ENCODE measurements at places on chromosomes 13 and 19.

DNA sequence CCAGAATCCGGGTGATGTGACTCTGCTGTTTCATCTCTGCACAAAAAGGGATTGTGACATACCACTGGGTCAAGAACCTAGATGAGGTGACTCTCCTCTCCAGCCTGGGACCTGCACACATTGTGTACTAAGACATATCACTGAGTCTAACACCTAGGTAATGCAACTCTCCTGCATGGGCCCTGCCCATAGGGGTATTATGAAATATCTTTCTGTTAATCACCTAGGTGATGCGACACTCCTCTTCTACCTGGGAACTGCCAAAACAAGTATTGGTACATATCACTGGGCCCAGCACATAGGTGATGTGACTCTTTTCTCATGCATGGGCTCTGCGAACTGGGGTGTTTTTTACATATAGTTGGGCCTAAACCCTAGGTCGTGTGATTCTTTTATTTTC lies 35.5 kb upstream of the ZNF254 start:
- no peak for DNase-seq

GRCh38 chr13:98397221-98397620 lies 179.7 kb downstream of the STK24 start:
- DNase-seq, result peak; percentile 32

GRCh38 chr19:46976845-46977320 lies 42.8 kb upstream of the NPAS1 start:
- DNase-seq, result peak; percentile 70

GRCh38 chr13:27534981-27535380 lies 84.6 kb upstream of the MTIF3 start:
- no peak for DNase-seq

GRCh38 chr13:109163037-109163379 lies 533.6 kb downstream of the MYO16 start:
- no peak for DNase-seq

GRCh38 chr13:102977471-102977870 lies 88.7 kb downstream of the SLC10A2 start:
- no peak for DNase-seq

DNA sequence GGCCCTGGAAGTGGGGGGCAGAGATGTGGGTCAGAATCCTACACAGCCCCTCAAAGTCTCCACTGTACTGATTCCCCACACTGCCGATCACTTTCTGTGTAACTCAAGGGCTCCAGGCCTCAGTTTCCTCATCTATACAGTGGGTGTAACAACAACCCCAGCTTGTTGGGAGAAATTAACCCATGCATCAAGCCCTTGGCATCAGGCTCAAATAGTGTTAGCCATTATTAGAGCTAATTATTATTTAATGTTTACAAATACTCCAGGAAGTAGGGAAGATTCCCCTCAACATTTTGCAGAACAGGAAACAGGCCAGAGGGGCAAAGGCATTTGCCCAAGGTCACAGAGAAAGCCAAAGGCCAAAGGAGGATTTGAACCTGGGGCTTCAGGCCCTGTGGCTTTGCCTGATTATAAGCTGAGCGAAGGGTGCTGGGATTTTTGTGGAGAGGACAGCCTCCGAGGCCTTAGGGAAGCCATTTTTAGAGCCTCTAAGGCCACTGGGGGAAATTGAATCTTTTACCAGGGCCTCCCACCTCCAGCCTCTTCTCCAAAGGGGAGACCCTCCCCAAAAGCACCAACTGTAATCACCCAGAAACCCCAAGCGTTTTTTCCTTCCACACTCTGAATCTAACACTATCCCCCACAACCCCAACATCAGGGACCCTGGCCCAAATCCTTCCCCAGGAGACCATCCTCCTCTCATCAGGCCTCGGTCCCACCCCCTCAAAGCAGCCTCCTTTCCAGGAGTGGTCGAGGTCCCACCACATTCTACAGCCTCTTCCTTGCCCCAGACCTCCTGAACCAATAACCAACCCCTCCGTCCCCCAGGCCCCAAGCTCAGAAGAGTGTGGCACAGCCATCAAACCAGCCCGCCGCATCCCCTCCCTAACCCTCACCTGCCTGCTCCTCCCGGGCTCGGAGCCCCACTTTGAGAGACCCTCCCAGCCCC lies 1.1 kb downstream of the FKBP8 start:
- no peak for DNase-seq

- DNase-seq, result peak; percentile 13
Measured at GRCh38 chr13:48653472-48653939, at the start of gene CYSLTR2. Gene CYSLTR2 (plus strand): TSS chr13:48653929. CDS start chr13:48706818, 52,889 bp downstream.

- peak; percentile 40 for DNase-seq
Measured at GRCh38 chr19:15584541-15585115, 30.4 kb upstream of the CYP4F8 start.

DNA sequence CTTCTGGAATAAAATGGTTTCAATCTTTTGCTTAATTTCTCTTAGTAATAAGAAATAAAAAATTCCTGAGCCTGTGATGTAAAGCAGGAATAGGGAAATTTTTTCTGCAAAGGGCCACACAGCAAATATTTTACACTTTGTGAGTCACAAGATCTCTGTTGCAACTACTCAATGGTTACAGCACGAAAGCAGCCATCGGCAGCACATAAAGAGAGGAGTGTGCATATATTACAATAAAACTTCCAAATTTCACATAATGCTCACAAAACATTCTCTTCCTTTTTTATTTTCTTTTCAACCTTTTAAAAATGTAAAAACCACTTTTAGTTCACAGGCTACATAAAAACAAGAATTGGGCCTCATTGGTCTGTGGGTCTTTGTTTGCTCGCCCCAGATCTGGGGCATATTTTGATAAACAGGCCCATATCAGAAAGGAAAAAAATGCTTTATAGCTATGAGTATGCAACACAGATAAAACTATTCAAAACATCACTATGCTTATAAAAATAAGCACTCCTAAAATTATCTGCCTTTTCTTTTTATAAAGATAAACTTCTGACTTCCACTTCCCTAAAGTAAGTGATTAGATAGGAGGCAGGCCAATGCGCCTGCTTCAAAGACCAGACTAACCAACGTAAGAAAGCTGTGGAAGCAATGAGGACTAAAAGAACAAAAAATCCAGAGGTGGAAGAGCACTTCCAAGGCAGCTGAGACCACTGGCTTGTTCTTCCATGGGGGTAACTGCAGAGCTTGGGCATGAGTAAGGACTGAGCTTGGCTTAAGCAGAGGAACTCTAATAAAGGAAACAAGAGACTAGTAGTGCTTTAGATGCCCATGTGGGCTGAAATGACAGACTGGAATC lies 26.5 kb downstream of the MYCBP2 start:
- DNase-seq, result peak; percentile 77

- peak; percentile 53 for DNase-seq
Measured at GRCh38 chr13:108895220-108895704, 265.9 kb downstream of the MYO16 start.

DNA sequence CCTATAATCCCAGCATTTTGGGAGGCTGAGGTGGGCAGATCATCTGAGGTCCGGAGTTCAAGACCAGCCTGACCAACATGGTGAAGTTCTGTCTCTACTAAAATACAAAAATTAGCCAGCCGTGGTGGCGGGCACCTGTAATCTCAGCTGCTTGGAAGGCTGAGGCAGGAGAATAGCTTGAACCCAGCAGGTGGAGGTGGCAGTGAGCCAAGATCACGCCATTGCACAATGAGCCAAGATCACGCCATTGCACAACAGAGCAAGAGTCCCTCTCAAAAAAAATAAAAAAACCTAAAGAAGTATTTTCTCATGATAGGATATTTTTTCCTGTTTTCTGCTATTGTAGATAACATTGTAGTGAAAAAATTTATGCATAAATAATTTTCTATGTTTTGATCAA lies 13.3 kb downstream of the IFT88 start:
- no peak for DNase-seq

- peak; percentile 9 for DNase-seq
Measured at GRCh38 chr13:93477238-93477637, 250.6 kb downstream of the GPC6 start.

- DNase-seq, result no peak
Measured at GRCh38 chr13:85486663-85487062, 312.6 kb downstream of the SLITRK6 start.

GRCh38 chr13:70189981-70190380 lies 81.7 kb upstream of the KLHL1 start:
- DNase-seq, result no peak

- peak; percentile 2 for DNase-seq
Measured at GRCh38 chr13:82330499-82330898, 1551.8 kb downstream of the SLITRK1 start.

DNA sequence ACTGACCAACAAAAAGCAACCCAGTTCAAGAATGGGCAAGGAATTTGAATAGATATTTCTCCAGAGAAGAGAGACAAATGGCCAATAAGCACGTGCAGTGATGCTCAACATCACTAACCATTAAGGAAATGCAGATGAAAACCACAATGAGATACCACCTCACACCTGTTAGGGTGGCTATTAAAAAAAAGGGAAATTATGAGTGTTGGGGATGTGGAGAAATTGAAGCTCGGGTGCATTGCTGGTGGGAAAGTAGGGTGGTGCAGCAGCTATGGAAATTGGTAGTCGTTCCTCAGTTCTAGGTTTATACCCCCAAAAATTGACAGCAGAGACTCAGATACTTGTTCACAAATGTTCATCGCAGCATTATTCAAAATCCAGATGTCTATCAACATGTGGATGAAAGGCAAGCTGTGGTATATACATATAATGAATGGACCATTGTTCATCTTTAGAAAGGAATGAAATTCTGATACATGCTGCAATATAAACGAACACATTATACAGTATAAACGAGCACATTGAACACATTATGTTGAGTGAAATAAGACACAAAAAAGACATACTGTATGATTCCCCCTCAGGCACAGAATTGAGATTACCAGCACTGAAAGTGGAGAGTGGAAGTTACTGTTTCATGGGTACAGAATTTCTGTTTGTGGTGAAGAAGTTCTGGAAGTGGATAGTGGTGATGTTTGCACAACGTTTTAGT lies 927 bp downstream of the CHAMP1 start:
- no peak for DNase-seq

DNA sequence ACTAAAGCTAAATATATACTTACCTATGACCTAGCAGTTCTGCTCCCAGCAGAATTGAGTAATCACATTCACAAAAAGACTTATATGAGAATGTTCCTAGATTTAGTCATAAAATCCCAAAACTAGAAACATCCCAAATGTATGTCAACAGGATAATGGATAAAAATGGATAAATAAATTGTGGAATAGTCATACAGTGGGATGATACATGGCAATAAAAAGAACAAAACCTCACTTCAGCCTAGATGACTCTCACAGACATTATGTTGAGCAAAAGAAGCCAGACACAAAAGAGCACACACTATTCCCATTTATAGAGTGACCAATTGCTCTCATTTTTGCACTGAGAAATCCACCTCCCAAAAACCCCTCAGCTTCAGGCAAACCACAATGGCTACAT lies 352.4 kb upstream of the HTR2A start:
- peak; percentile 53 for DNase-seq

GRCh38 chr13:67229481-67230403 lies at the start of gene PCDH9:
Gene PCDH9 (minus strand): TSS chr13:67230336. CDS start chr13:67228440, 1,896 bp downstream.
- DNase-seq, result no peak

- DNase-seq, result no peak
Measured at GRCh38 chr19:36030264-36031148, 2.2 kb downstream of the CLIP3 start.

DNA sequence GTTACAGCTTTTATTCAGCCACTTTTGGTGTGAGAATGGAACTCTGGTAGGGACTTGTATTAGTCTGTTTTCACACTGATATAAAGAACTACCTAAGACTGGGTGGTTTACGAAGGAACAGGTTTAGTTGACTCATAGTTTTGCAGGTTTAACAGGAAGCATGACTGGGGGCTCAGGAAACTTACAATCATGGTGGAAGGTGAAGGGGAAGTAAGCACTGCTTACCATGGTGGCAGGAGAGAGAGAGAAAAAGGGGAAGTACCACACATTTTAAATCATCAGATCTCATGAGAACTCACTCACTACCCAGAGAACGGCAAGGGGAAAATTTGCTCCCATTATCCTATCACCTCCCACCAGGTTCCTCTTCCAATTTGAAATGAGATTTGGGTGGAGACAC lies 942.2 kb downstream of the PCDH17 start:
- no peak for DNase-seq

GRCh38 chr13:109680930-109681329 lies 105.5 kb downstream of the IRS2 start:
- DNase-seq, result no peak

- no peak for DNase-seq
Measured at GRCh38 chr19:55694656-55695491, 19.8 kb downstream of the EPN1 start.

- no peak for DNase-seq
Measured at GRCh38 chr13:24005755-24006281, 108.5 kb upstream of the C1QTNF9B start.

- no peak for DNase-seq
Measured at GRCh38 chr13:57824121-57824520, 192.6 kb downstream of the PCDH17 start.

GRCh38 chr13:27298849-27299248 lies 28.2 kb downstream of the RASL11A start:
- no peak for DNase-seq

- no peak for DNase-seq
Measured at GRCh38 chr13:94157705-94158218, 321.7 kb downstream of the DCT start.

DNA sequence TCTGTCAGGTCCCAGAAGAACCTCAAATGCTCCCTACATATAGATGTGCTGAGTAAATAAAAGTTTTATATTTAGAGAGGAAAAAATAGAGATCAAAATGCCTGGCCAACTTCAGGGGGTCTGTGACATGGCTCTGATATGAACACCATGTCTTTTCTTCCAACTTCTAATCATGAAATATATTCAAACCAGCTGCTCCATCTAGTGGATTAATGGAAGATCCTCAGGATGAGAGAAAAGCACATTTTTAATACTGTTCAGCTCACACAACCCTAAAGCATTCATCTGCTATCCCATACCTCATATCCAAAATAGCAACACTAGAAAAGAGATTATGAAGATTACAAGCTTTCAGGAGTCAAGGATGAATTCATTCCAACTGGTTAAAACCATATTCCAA lies 56.0 kb upstream of the DOCK9 start:
- peak; percentile 51 for DNase-seq

DNA sequence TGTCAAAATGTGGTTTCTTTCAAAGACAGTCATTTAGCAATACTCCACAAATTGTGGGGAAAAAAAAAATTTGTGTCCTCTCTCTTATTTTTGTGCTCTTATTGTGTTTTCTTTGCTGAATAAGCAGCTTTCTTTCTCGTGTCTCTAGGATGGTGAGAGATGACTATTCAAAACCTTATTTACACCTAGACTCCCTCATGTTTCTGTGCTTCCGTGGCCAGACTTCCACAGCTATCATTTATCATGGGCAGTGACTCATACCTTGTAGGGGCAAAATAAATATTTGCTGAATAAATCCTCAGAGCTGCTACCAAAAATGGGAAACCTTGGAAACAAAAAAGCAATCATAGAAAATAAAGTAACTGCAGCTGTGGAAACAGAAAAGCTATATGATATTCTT lies 204.9 kb upstream of the MIR17HG start:
- peak; percentile 87 for DNase-seq

GRCh38 chr19:16957151-16957701 lies 68.4 kb downstream of the F2RL3 start:
- peak; percentile 7 for DNase-seq
